ENCODE measurements at places on chromosomes 11 and 22. TPM values are rescaled to one million over a fixed set of nuclear protein-coding genes. Genes with fewer than 3 reads are reported as not detected.
A peak's percentile ranks its signal among the peaks of the same experiment; 100 is the strongest.

Gene RPUSD4
- total RNA-seq, result 33.8 TPM

DNA sequence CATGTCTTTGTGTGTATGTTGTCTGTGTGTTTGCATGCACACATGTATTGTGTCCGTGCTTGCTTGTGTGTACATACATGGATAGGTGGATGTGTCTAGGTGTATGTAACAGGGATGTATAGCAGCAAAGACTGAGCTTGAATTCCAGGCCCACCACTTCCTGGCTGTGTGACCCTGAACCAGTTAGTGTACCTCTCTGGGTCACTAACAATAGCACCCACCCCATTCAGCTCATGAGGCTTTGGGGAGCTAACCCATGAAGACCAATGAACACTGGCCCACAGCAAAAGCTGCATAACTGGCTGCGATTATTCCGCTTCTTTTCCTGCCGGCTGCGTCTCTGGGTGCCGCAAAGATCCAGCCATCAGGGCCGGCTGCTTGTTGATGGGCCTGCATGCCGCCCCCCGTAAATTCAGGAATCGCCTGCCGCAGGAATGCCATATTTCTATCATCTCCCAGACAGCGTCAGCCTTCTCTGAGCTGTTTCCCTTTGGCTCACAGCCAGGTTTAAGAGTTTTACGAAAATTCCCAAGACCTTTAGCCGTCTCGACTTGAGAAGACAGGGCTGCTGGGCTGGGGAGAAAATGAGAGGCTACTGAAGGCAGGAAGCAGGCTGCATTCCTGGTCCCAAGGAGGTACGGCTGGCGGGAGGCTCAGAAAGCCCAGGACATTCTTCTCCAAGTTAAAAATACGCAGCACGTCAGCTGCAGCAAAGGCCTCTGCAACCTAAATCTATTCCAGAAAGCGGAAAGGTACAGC is 224.6 kb downstream of the MN1 start:
- no peak for DNase-seq
- no peak overlapping the region for H3K27ac ChIP-seq
- peaks cover 5% of the 10 kb centered on the region for H3K27me3 ChIP-seq
- no peak overlapping the region for H3K4me3 ChIP-seq

- H3K27ac ChIP-seq, result no peak overlapping the region
- no peaks in the 10 kb centered on the region for H3K36me3 ChIP-seq
- no peaks in the 10 kb centered on the region for H3K4me1 ChIP-seq
- no peak overlapping the region for H3K4me3 ChIP-seq
- peaks cover 2% of the 10 kb centered on the region for H3K27me3 ChIP-seq
Observed at GRCh38 chr11:32044158-32044863, 46.6 kb upstream of the RCN1 start.

DNA sequence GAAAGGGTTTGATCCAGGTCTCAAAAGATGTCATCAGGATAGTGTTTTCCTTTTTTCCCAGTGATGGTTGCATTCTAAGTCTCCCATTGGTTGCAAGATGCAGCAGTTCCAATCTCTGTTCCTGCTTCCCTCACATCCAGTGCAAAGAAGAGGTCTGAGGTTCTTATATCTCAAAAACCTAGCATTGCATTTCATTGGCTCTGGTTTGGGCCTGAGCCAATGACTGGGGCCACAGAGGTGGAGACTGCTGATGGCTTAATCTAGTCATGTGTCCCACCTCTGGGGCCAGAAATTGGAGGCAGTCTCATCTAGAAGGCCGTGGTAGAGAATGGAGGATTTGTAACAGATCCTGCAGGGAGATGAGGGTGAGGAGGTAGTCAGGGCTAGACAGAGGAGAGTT is 13.2 kb upstream of the MICAL2 start:
- H3K27ac ChIP-seq, result no peak overlapping the region
- peaks cover 23% of the 10 kb centered on the region for H3K27me3 ChIP-seq
- H3K4me3 ChIP-seq, result no peak overlapping the region

- H3K27ac ChIP-seq, result peak overlapping the region; percentile 98
- DNase-seq, result peak; percentile 78
- peaks cover 45% of the 10 kb centered on the region for H3K4me1 ChIP-seq
- peaks cover 2% of the 10 kb centered on the region for H3K36me3 ChIP-seq
- H3K27me3 ChIP-seq, result no peaks in the 10 kb centered on the region
Observed at GRCh38 chr11:66326261-66327111, 9.6 kb upstream of the CD248 start.

DNA sequence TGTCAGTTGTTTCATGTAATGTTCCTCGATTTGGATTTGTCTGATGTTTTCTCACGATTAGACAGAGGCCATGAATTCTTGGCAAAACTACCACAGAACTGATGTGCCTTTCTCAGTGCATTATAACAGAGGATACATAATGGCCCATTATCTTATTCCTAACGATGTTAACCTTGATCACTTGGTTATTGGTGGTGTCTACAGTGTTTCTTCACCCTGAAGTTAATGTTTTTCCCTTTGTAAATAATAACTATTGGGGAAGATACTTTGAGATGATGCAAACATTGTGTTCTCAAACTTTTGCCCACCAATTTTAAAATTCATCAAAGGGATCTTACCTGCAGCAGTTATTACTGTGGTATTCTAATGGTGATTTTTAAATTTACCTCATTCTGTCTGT is 13.1 kb downstream of the RAB6A start:
- H3K4me1 ChIP-seq, result peaks cover 17% of the 10 kb centered on the region
- H3K4me3 ChIP-seq, result no peak overlapping the region

Gene BCO2
- total RNA-seq, result 2.4 TPM

Gene PKDREJ
- total RNA-seq, result not detected

Gene DDIAS
- 10.6 TPM for total RNA-seq

DNA sequence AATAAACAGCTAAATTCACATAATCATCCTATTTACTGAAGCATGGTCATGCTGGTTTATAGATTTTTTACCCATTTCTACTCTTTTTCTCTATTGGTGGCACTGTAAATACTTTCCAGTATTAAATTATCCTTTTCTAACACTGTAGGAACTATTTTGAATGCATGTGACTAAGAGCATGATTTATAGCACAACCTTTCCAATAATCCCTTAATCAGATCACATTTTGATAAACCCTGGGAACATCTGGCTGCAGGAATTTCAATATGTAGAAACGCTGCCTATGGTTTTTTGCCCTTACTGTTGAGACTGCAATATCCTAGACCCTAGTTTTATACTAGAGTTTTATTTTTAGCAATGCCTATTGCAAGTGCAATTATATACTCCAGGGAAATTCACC is 10.7 kb downstream of the RAG1 start:
- H3K4me3 ChIP-seq, result no peak overlapping the region
- DNase-seq, result no peak
- no peaks in the 10 kb centered on the region for H3K36me3 ChIP-seq

GRCh38 chr11:129417458-129417857 is 41.8 kb downstream of the BARX2 start:
- H3K4me1 ChIP-seq, result peaks cover 1% of the 10 kb centered on the region
- no peak overlapping the region for H3K4me3 ChIP-seq
- H3K27ac ChIP-seq, result no peak overlapping the region
- no peak for DNase-seq
- H3K36me3 ChIP-seq, result no peaks in the 10 kb centered on the region
- peaks cover 7% of the 10 kb centered on the region for H3K27me3 ChIP-seq

Gene NXPE1
- not detected for total RNA-seq

GRCh38 chr22:36182056-36182455 is 19.6 kb downstream of the APOL4 start:
- DNase-seq, result no peak
- H3K4me1 ChIP-seq, result peaks cover 6% of the 10 kb centered on the region
- peaks cover 2% of the 10 kb centered on the region for H3K36me3 ChIP-seq
- no peak overlapping the region for H3K27ac ChIP-seq

DNA sequence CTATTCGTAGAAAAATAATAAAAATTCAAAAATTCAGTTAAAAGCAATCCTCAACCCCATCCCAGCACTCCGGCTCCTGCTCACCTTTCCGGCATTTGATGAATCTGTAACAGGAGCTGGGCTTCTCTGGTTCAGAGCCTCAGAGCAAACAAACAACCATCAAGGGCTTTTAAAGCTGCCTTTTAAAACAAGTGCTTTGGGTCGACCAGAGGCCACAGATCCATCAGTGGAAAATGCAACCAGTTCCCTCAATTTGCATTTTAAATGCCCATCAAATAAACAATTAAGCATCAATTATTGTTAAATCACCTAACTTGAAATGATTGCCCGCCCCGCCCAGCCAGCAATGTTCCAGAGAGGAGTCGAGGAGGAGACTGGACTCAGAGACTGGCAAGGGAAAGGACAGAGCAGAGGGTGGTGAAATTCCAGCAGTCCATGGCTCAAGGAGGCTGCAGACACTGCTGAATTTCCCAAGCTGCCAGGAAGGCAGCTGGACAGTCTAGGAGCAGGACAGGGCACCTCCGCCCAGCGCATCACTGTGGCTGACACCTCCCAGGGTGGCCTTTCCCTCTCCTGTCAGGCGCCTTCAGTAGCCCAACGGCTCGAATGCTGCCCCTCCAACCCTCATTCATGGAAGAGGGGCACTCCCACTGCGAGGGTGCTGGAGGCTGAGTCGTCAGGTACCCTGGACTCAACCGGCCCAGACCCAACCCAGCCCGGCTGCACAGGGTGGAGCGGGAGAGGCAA is 7.5 kb downstream of the FXYD6 start:
- H3K27me3 ChIP-seq, result peaks cover 23% of the 10 kb centered on the region
- no peak for DNase-seq
- H3K4me1 ChIP-seq, result peaks cover 16% of the 10 kb centered on the region
- no peak overlapping the region for H3K27ac ChIP-seq

DNA sequence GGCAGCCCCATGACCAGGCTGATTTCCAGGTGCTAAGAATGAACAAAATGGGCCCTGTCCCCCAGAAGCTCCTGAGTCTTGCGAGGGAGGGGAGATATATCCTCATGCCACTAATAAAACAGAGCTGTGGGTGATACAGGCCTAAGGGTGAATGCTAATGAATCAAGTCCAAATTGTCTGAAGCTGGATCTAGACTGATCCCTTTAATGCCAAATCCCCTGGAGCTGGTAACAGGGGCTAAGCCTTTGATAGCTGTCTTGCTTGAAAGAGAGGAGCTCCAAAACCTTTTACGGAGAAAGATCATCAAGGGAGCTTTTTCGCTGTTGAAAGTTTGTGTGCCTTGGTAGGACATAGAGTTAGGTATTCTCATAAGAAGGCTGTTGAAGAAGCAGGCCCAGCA is 79.7 kb downstream of the PPFIBP2 start:
- H3K4me3 ChIP-seq, result no peak overlapping the region
- DNase-seq, result no peak
- no peak overlapping the region for H3K27ac ChIP-seq
- peaks cover 14% of the 10 kb centered on the region for H3K4me1 ChIP-seq

GRCh38 chr22:27880778-27881394 is 38.2 kb downstream of the PITPNB start:
- peaks cover 17% of the 10 kb centered on the region for H3K4me1 ChIP-seq
- peaks cover 3% of the 10 kb centered on the region for H3K36me3 ChIP-seq
- H3K27me3 ChIP-seq, result no peaks in the 10 kb centered on the region
- no peak overlapping the region for H3K4me3 ChIP-seq
- H3K27ac ChIP-seq, result no peak overlapping the region

DNA sequence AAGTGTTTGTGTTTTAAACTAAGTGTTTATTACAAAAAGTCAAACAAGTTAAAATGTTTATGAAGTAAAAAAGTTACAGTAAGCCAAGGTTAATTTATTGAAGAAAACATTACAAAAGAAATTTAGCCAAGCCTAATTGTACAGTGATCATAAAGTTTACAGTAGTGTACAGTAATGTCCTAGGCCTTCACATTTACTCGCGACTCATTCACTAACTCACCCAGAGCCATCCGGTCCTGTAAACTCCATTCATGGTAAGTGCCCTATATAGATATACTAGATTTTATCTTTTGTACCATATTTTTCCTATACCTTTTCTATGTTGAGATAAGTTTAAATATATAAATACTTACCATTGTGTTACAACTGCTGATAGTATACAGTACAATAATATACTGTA is 481.8 kb upstream of the TENM4 start:
- H3K27me3 ChIP-seq, result no peaks in the 10 kb centered on the region
- DNase-seq, result no peak
- no peaks in the 10 kb centered on the region for H3K36me3 ChIP-seq
- H3K4me1 ChIP-seq, result no peaks in the 10 kb centered on the region
- no peak overlapping the region for H3K27ac ChIP-seq

- H3K27ac ChIP-seq, result no peak overlapping the region
- no peaks in the 10 kb centered on the region for H3K36me3 ChIP-seq
Observed at GRCh38 chr11:57349491-57350274, 11.5 kb downstream of the P2RX3 start.

- no peak overlapping the region for H3K27ac ChIP-seq
- H3K36me3 ChIP-seq, result no peaks in the 10 kb centered on the region
- DNase-seq, result no peak
- no peaks in the 10 kb centered on the region for H3K4me1 ChIP-seq
- no peaks in the 10 kb centered on the region for H3K27me3 ChIP-seq
- no peak overlapping the region for H3K4me3 ChIP-seq
Observed at GRCh38 chr11:116459185-116460045, 313.4 kb downstream of the BUD13 start.

- no peak overlapping the region for H3K27ac ChIP-seq
- H3K27me3 ChIP-seq, result no peaks in the 10 kb centered on the region
- no peak for DNase-seq
- H3K36me3 ChIP-seq, result peaks cover 4% of the 10 kb centered on the region
Observed at GRCh38 chr22:21948390-21948789, 4.3 kb downstream of the PPM1F start.

DNA sequence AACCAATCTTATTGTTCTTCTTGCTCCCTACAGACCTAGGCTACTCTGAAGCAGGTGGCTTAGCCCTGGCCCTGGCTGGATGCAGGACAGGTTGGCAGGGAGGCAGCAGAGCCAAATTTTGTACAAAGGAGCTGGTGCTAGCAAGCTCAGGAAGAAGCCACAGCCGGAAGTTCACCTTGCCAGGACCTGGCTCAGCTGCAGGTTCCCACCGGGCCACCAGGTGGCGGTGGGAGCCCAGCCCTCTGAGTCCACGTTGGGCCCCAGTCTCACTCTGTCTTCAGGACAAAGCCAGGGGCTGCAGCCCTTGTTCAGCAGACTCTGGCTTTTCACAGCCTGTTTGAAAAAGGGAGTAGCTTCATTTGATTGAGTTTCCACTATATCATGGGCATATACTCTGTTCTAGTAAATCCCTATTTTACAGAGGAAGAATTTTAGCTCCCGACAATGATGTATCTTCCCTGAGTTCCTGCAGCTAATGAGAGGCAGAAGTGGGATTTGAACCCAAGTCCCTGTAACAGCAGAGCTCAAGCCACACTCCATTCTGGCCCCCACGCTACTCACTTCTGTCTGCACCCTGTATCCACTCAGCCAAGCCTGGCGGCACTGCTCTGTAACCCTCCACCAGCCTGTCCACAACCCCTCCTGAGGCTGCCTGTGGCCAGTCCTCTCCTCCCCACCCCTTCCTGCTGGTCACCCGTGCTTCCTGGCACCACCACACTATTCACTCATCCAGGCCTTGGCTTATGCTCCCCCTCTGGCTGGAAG is 3.3 kb downstream of the TKFC start:
- H3K4me1 ChIP-seq, result peaks cover 42% of the 10 kb centered on the region
- no peaks in the 10 kb centered on the region for H3K36me3 ChIP-seq
- DNase-seq, result peak; percentile 92
- peak overlapping the region; percentile 87 for H3K27ac ChIP-seq
- no peaks in the 10 kb centered on the region for H3K27me3 ChIP-seq

GRCh38 chr11:87325490-87325872 is 287.7 kb downstream of the TMEM135 start:
- no peaks in the 10 kb centered on the region for H3K27me3 ChIP-seq
- no peak for DNase-seq
- peaks cover 25% of the 10 kb centered on the region for H3K36me3 ChIP-seq
- H3K4me3 ChIP-seq, result no peak overlapping the region
- no peaks in the 10 kb centered on the region for H3K4me1 ChIP-seq

Gene NTM
- not detected for total RNA-seq

Measured in activated naive CD8-positive, alpha-beta T cell treated with anti-CD3 and anti-CD28 coated beads, Interleukin-2, amount 10 ng/mL, durations not matched to agents 7 days and 5 days (primary cell).